ENCODE measurements at places on chromosomes 12 and 14. TPM values are rescaled to one million over a fixed set of nuclear protein-coding genes. Genes with fewer than 3 reads are reported as not detected.
A peak's percentile ranks its signal among the peaks of the same experiment; 100 is the strongest.

Gene CLEC4D
- total RNA-seq: not detected

Gene AKT1
- 166 TPM for total RNA-seq

Gene TPH2
- not detected for total RNA-seq

Gene CTDSP2
- 150 TPM for total RNA-seq

Gene FOXN4
- total RNA-seq: not detected

Gene INHBC
- total RNA-seq: not detected

Gene GLIPR1
- 44.4 TPM for total RNA-seq

Gene GPR84
- 1.8 TPM for total RNA-seq

Gene KRT6C
- total RNA-seq: not detected

Gene FKBP11
- total RNA-seq: 34.6 TPM

Gene RBP5
- total RNA-seq: 7.1 TPM

Gene BDKRB1
- total RNA-seq: 4.1 TPM

DNA sequence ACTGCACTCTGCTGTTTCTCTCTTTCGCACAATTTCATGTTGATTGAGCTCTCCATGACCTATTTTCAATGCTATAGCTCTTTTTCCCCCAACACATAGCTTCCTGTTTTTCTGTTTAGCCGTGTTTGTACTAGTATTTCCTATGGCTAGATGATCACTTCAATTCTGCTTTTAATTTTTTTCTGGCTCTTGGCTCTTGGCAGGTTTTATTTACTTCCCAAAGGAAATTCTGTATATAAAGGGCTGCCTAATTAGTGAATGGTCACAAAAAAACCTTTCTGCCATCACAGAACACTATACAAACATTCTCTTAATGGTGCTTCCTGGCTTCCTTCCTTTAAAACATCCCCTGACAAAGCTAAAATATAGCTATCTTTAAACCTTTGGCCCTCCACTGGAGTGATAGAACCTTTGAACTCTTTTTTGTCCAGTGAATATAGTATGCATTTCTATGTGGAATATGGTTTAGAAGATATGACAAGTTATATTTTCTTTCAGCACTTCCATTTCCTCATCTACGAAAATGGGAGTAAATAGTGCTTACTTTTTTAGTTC is 88.2 kb downstream of the RASSF9 start:
- DNase-seq: no peak

- DNase-seq: peak; percentile 64
Observed at GRCh38 chr14:105204206-105204930, 23.3 kb upstream of the NUDT14 start.

DNA sequence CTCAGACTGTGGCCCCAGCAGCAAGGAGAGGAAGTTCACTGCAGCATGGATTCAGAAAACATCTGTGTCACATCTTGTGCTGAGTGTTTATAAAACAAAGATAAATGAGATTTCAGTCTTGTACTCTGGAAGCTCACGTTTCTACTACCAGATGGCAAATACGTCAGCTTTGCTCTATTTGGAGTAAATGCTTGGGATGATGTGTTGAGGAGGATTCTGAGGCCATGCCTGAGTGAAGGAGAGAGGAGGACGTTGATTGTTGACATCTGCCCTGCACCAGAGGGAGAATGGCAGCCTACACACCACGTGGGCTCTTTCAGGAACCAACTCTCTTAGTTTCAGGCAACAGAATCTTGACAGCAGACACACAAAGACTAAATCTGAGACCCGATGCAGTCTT is 188.9 kb downstream of the TMEM132C start:
- DNase-seq: no peak

GRCh38 chr14:39548358-39548757 is 116.1 kb upstream of the FBXO33 start:
- no peak for DNase-seq

DNA sequence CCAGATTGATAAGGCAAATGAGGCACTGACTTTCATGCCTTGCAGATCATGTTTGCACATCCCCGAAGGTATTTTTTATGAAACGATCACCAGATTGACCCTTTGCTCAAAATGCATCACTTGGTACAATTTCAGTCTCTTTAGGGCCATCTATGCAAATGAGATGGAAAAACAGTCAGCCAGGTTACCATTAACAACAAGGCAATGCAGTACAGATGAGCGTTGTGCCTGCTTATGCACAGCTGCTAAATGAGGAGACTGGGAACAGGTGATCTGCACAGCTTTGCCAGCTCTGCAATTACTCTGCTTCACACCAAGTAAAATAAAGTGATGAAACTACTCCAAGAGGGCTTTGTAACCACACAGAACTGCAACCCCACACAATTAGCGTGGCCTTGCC is 26.1 kb upstream of the PLEKHG7 start:
- DNase-seq: no peak

DNA sequence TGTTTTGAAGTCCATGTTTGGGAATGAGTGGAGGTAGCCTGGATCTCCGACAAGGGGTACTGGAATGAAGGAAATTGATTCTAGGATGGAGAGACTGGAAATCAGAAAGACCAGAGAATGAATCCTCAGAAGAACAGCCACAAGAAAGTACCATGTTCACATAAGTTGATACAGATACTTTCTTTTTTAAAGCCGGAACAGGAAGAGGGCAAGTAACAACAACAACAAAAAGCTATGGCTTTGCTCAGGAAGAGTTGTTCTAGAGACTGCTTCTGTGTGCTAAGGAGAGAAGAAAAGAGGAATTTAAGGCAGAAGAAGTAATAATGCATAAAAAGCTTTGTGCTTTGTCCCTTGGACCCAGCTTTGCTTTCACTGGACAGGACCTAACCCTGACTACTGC is 6.2 kb downstream of the TC2N start:
- DNase-seq: no peak

DNA sequence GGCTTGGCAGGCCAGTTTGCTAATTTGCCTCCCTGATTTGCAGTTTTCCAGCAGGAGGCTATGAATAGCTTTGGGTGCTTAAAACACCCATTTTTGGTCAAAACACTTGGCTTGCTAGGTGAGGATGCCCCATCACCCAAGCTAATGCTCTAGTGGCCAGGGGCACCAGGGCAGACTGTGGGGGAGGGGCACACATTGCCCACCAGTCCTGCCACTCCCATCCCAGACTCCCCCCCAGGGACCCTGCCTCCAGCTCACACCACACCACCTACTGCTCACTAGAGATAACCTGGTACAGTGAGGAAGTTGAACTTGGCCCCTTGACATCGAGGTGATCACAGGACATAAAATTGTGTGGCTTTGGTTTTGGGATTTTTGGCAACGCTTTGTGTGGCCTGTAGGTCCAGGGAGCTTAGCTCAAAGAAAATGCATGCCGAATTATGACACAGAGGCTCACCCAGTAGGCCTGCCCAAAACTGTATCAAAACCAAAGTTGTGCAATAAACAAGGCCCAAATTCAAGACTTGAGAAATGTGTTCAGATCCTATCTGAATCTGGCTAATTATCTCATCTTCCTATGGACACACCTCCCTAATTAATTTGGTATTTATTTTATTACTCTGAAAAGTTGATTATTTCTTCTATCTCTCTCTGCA is 4.3 kb downstream of the NUAK1 start:
- no peak for DNase-seq

- no peak for DNase-seq
Observed at GRCh38 chr14:54188064-54188666, 208.6 kb upstream of the CDKN3 start.

DNA sequence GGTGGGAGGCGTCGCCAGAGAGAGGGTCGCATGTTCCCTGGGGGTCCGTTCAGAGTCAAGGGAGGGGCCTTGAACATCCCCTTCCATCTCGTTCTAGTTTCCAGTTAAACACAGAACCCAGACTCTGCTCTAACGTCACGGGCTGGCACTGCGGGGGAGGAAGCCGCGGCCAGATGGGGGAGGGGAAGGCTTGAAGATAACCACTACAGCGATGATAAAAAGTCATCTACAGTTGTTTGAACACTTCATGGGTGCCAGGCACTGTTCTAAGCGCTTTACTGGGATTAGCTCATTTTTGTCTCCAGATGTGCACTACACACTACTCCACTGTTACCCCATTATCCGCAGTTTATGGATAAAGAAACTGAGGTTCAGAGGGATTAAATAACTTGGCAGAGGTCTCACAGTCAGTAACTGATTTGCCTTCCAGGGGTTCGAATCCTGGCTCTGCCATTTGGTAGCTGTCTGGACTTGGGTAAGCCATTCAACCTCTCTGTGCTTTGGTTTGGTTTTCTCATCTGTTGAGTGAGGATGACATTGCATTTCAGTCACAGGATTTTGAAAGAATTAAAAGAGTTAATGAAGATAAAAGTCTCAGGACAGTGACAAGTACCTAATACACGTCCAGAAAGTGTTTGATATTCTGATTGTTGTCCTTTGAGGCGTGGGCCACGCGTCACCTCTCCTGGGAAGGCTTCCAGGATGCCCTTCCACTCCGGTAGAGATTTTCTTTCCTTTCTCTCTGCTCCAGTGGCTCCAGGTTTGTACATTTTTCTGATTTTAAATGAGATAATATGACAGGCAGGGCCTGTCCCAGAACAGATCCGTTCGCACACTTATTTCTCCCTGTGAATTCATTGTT is 798 bp upstream of the RASAL1 start:
- DNase-seq: no peak

DNA sequence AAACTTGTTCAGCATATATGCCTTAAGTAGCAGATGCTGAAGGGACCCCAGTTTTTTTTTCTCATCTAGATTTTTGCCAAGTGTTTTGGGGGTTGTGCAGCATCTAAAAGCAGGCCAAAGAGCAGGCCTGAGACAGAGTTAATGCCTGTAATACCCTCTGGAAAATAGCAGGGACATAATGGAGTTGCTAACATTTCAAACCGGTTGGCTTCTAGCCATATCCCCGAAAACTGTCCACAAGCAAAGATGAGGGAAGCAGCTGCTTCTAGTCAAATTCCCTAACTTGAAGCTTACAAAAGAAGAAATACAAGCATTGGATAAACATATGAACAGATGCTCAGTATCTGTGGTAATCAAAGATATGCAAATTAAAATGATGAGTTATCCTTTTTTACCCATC is 52.1 kb upstream of the AEBP2 start:
- DNase-seq: peak; percentile 16

- DNase-seq: no peak
Observed at GRCh38 chr12:58847901-58848600, 72.3 kb downstream of the LRIG3 start.

DNA sequence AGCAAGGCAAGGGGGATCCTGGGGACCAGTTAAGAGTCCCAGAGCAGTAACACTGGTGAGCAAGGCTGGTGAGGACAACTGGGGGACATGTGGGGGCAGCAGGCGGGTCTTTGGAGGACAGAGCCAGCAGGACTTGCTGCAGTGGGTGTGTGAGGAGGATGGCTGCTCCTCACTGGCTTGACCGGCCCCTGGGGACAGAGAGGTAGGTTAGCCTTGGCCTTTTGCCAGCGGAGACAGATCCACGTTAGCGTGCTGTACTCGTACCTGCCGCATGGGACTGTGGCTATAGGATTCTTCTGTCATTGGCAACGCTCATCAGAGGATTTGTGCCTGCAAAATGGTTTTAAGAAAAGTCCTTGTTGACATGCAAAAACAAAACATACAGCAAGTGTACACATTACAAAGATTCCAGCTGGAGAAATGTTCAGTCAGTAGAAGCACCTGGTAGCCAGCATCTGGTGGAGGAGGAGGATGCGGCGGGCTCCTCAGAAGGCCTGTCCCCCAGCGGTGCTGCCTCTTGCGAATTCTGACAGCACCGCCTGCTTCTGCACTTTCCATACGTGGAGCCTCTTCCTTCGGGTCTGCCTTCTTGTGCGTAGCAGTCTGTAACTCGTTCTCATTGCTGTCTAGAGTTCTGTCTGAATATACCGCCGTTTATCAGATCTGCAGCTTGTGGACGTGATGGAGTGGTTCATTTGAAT is 91.3 kb downstream of the EP400 start:
- no peak for DNase-seq

DNA sequence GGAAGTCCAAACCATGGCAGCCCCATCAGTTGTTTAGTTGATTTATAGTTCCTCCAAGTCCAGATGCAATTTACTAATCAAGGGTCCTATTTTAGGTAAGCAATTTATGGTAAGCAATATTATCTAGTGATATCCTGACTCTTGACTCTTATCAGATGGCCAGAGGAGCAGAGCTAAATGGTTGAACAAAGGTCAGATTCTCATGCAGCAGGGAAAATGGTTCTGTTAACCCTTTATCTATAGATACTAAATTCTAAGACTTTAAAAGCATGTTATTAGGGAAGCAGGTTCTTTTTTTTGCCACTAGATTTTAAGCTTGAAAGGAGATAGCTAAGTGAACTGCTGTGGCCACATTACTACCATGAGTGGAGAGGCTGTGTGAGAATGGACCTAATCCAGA is 427.1 kb upstream of the FBXO33 start:
- no peak for DNase-seq

DNA sequence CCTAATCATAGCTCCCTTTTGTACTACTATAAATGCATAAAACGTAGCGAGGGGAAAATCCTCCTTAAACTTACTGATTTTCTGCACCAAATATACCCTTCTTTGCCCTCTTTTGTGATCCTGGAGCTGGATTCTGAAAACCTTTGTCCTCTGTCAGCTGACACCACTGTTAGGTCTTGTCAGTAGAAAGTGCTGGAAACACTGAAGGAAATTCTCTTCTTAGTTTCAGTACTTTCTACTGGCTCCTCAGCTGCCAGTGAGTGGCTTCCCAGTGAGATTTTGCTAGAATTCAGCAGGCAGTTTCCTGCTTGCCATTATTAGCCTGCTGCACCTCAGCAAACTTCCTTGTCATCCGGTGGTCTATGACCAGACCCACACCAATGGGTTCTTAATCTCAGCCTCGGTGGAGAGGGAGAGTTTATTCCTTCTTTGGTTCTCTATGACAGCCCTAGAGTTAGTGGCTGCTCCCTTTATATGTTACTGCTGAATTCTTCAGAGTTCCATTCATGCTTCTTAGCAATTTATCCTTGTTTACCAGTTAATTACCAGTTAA is 476.2 kb downstream of the FSCB start:
- no peak for DNase-seq

GRCh38 chr14:97543221-97543620 is 746.0 kb downstream of the VRK1 start:
- no peak for DNase-seq

- DNase-seq: no peak
Observed at GRCh38 chr14:106493962-106494823, 967.8 kb downstream of the TMEM121 start.

DNA sequence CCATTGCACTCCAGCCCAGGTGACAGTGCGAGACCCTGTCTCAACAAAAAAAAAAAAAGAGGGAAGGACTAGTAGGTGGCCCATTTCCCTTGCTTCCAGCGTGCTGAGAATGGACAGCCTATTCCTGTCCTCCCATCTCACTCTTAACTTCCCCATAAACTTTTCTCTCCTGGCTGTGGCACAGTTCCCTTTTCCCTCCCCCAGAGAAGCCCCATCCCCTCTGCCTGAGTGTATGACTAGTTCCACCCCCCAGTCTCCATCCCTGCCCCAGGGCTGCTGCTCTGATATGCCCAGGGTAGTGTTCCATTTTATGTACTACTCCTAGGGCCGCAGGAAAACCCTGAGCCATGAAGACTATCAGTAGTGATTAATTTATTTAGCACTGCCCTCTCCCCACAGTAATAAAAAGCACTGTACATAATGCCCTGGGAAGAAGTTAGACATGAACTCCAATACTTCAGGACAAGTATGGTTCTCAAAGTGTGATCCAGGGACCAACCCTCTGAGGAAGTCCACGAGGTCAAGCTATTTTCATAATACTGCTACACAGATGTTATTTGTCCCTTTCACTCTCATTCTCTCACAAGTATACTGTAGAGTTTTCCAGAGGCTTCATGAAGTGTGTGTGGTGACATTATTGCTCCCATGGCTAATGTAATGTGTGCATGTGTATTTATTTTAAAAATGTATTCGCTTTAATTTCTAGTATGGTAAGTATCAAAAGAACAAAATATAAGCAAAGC is 11.5 kb upstream of the CHD4 start:
- no peak for DNase-seq
